Ovary (tissue), 10 donors: ENCODE measurements at places on chromosomes 1 and 21. TPM values are rescaled to one million over a fixed set of nuclear protein-coding genes. Genes with fewer than 3 reads are reported as not detected.
A peak's percentile ranks its signal among the peaks of the same experiment; 100 is the strongest.

SLC44A3 gene
- polyA plus RNA-seq: 31.3 TPM

KCNJ15 gene
- polyA plus RNA-seq: 0.31 TPM

CR1L gene
- not detected for polyA plus RNA-seq

C8B gene
- polyA plus RNA-seq: not detected

PPP1R8 gene
- polyA plus RNA-seq: 33.8 TPM

KCNN3 gene
- polyA plus RNA-seq: 6.1 TPM

DNA sequence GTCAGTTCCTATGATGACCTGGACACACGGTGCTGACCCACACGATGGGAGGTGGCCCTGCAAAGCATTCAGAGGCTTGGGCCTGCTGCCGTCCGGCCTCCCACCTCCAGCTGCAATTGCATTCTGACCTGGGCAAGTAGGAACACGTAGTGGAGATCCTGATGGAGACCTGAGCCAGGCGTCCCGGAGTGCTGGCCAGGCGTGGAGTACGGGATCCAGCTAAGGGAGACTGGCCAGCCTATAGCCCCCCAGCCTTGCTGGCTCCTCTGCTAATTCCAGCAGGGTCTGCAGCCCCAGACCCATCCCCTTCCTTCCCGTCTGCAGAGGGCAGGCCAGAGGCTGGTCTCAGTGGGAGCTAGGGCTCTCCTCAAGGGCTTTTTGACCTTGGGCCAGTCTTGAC lies 11.2 kb downstream of the CD46 start:
- DNase-seq: no peak

DNA sequence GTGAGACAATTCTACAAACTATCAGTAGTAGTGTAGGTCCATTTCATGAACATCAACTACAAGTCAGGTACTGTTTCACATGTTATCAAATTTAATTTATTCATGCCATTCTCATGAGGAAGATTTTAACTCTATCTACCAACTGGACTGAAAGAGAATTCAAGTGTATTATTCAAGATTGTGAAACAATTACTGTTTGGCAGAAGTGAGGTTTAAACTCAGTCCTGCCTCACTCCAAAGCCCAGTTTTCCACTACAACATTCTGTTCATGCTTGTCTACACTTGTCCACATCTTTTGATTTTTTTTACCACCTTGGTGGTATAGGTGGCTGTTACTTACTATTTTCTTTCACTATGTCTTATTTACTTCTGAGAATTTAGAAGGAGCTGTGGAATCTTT lies 272.9 kb downstream of the TGFB2 start:
- no peak for DNase-seq

GRCh38 chr1:222136869-222137268 lies 395.0 kb upstream of the DUSP10 start:
- no peak for DNase-seq

DNA sequence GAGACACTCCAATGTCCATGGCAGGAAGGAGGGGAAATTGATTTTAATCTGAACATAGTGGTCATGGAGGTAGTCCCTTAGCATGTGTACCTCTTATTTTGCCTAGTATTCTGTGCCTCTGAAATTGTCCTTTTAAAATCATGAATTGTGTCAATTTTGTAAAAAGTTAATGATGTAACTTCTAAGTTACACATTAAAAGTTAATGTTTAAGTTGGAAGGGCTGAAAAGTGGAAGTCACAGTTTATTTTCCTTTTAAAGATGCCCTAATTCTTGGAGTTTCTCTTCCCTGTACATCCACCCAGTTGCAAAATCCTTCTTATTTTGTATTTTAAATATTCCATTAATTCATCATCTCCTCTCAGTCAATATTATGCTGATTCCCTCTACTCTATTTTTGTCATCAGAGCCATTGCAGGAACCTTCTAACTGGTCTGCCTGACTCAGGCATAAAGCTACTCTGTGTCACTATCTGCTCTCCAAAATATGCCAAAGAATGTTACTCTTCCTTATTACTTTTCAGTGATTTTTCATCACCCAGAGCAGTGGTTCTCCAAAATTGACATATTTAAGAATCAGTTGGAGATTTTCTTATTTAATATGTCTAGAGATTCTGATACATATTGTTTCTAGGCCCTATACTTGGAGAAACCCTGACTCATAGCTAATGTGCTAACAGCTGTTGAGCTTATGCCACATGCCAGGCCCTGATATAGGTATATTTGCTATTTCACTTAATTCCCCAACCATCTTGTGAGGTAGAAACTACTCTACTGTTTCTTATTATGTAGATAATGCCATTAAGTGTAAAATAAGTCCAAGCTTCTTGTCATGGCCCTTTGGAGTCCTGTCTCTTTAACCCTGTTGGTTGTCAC lies 5.1 kb downstream of the HOOK1 start:
- no peak for DNase-seq

GRCh38 chr1:172897738-172898137 lies 153.0 kb downstream of the TNFSF18 start:
- no peak for DNase-seq

DNA sequence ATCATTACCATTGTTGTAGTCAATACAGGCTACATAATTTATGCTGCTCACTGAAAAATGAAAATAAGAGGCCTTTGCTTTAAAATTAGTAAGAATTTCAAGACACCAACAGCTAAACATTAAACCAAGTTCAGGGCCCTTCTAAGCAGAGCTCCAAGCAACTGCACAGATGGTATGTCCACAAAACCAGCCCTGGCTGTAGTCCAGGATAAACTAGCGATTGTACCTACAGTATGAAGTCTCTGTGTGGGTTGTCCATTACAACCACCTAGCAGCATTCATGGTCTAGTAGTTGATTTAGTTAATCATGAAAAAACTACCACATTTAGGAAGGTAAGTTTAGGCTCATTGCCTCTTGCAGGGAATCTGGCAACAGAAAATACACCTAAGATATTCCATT lies 35.3 kb downstream of the CLCA4 start:
- no peak for DNase-seq

- no peak for DNase-seq
Observed at GRCh38 chr1:4149831-4150230, 249.8 kb upstream of the C1orf174 start.

DNA sequence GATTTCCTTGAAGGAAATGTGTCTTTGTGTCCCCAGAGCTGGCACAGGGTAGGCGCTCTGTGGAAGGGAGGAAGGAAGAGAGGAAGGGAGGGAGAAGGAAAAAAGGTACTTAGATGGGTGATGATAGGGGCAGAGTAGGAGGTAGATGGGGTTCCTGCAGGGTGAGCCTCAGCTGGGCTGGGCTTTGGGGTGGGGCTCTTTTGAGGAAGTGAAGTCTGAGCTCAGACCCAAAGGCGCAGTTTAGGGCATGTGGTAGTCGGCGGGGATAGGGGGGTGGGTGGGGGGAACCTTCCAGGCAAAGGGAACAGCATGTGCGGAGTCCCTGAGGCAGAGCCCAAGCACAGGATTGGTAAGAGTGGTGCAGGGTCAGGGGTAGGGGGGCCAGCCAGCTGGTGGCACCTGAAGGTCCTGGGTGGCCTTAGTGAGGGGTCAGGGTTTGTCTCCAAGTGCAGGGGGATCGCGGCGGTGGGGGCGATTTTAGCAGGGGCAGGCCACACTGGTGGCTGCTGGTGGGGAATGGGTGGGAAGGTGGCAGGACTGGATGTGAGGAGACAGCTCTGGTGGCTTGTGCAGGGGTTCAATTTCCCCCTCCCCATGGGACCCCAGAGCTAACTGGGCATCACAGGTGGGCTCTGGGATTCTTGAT lies 8.4 kb upstream of the HTR6 start:
- no peak for DNase-seq

- DNase-seq: peak; percentile 56
Observed at GRCh38 chr1:23558140-23558871, 995 bp downstream of the ID3 start.

GRCh38 chr1:151577173-151577572 lies 34.7 kb upstream of the SNX27 start:
- no peak for DNase-seq

DNA sequence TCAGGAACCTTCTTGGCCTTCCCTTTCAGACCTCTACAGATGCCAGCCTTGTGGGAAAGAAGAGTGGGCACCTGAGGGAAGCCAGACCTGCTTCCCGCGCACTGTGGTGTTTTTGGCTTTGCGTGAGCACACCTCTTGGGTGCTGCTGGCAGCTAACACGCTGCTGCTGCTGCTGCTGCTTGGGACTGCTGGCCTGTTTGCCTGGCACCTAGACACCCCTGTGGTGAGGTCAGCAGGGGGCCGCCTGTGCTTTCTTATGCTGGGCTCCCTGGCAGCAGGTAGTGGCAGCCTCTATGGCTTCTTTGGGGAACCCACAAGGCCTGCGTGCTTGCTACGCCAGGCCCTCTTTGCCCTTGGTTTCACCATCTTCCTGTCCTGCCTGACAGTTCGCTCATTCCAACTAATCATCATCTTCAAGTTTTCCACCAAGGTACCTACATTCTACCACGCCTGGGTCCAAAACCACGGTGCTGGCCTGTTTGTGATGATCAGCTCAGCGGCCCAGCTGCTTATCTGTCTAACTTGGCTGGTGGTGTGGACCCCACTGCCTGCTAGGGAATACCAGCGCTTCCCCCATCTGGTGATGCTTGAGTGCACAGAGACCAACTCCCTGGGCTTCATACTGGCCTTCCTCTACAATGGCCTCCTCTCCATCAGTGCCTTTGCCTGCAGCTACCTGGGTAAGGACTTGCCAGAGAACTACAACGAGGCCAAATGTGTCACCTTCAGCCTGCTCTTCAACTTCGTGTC lies 995 bp upstream of the ZBTB48 start:
- DNase-seq: no peak

GRCh38 chr1:230895452-230895851 lies 27.1 kb upstream of the C1orf198 start:
- DNase-seq: no peak

DNA sequence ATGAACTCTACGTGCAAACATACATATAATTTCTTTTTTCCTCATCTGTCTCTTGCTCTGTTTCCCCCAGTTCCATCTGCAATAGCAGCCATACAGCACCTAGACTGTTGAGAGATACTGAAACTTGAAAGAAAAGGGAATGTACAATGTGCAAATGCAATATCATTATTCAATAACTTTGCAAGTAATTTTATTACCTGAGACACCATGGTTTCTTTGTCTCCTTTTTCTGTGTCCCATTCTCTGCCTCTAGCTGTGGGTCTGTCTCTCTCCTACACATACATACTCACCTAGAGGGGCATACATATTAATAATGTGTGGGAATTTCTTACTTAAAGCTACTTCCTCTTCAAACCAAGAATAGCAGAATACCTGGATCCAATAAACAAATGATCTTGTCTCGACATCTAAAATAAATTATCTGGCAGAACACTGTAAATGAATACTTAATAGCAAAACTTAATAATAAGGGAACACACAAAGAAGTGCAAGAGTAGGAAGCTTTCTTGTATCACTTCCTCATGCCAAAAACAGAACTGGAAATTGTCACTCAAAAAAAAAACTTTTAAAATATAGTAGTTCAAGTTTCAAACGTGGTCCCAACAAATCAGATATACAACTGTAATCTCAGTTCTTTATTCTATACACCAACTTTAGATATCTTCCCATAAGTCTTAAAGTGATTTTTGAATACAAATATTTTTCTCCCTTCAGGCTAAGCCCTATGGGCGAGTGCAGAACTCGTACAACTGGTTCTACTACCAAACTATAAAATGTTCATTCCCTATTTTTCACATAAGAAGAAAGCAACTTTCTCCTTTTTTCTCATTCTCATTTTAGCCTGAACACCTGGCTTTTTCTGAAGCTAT lies 194.6 kb downstream of the NRIP1 start:
- DNase-seq: no peak

GRCh38 chr1:162881590-162881989 lies 20.6 kb upstream of the CCDC190 start:
- no peak for DNase-seq

DNA sequence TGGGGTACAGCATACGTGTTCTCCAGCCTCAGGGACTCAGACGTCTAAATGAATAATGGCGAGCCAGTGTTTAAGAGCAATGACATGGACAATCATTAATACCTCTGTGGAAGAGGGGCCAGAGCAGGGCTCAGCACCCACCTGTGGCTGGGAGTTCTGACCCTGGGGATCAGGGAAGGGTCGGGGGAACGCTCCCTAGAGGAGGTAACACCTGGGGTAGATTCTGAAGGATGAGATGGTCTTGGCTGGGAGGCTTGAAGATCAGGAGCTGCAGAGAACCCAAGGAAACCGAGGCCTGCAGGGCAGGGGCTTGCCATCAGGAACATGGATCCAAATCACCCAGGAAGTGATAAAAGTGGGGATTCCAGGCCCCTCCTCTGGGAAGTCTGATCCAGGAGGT lies 138.2 kb upstream of the RUNX3 start:
- no peak for DNase-seq

DNA sequence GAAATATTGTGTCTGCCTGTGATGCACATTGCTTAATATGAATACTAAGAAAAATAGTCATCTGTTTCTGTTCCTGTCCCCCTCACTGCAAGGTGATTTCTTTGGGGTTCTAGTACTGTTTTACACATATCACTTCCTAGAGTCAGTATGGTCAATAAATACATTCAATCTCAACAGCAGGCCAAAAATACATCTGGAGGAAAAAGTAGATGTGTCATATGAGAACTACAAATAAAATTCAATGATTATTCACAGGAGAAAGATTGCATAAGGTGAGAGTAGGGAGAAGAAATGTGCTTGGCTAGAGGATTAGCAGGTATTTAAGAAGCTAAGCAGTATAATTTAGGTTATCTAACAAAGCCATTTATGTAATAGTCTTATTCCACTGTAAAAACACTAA lies 45.3 kb upstream of the SAMSN1 start:
- DNase-seq: no peak

DNA sequence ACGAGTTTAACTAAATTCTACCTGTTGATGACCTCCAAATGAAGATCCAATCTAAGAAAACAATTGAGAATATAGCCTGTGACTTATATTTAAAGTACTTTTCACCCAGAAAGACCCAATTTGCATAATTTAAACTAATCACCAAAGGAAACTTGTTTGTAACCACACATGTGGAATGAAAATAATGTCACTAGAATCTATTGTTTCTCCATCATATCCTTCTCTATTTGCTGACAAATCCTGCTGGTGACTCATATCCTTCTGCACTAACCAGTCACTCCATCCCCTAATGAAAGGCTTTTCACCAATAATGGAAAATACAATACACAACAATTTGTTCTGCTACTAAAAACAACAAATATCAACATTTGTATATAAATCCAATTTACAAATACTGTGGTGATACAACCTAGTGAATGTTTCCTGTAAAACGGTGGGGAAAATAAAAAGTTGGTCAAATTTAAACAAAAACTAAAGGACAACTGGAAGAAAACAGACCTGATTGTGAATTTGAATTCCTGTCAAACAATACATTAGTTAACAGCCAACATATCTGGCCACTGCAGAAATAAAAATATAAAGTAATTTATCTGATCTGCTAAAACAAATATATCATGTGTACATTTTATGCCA lies 6.5 kb downstream of the PTP4A2 start:
- DNase-seq: no peak

GRCh38 chr1:155091071-155092051 lies 12.7 kb downstream of the EFNA3 start:
- DNase-seq: peak; percentile 86
